A549 treated with Hydrocortisone at 1 μM for 4 hours (cell line): ENCODE measurements at places on chromosomes 5 and 9. TPM values are rescaled to one million over a fixed set of nuclear protein-coding genes. Genes with fewer than 3 reads are reported as not detected.

FST gene
- 1.3 to 2.3 TPM (median 1.9 TPM) in 5 replicates for total RNA-seq

NIPAL4 gene
- total RNA-seq, result 9.7 to 14.3 TPM (median 11.1 TPM) in 5 replicates

C5orf24 gene
- total RNA-seq, result 17.3 to 23.8 TPM (median 22.6 TPM) in 5 replicates

FAM153A gene
- not detected in 5 replicates for total RNA-seq

POU5F2 gene
- total RNA-seq, result 0.01 TPM in 1 of 5 replicates, not detected in the others
